ENCODE measurements at places on chromosomes 16 and 17. TPM values are rescaled to one million over a fixed set of nuclear protein-coding genes. Genes with fewer than 3 reads are reported as not detected.

DNA sequence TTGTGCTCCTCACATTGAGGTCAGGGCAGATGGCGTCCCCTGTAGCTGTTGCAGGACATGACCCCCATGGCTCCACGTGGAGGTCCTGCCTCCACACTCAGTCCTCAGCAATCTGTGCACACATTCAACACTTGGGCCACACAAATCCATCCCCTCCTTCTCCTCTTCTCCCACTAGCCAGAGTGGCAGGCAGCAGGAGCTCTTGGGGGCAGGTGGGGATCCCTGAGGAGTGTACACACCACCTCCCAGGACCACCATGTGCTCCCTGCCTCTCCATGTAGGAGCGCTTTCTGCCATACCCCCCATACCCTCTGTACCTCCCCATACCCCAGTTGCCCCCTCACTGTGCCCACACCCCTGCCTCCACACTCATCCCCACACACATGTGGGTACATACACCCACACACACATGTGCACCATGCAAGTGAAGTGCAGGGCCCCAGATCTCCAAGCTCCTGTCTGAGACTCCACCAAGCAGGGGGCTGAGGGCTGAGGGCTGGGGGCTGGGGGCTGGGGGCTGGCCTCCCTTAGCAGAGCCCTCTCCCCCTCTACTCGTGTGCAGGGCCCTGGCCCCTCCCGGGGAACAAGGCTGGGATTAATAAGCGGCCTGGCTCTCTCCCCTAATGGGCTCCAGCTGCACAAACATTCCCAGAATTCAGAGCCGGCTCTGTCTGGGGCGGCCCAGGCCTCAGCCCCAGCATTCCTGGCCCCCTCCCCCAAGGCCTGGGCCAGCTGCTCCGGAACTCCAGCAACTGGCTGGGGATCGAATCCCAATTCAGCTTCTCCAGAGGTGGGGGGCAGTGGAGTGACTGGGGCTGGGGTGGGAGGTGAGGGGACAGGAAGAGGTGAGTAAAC is 48.2 kb upstream of the MEIOC start:
- ATAC-seq, result no peak

- ATAC-seq, result no peak
Measured at GRCh38 chr16:58634265-58634802, 4.7 kb upstream of the CNOT1 start.

- peak; percentile 93 for ATAC-seq
Measured at GRCh38 chr16:14070877-14071575, at the start of gene MRTFB. Gene MRTFB, plus strand, starts transcription at chr16:14071319. Its CDS starts 69,288 bp downstream, at chr16:14140607.

Gene PLD6
- 24.5 TPM for total RNA-seq

DNA sequence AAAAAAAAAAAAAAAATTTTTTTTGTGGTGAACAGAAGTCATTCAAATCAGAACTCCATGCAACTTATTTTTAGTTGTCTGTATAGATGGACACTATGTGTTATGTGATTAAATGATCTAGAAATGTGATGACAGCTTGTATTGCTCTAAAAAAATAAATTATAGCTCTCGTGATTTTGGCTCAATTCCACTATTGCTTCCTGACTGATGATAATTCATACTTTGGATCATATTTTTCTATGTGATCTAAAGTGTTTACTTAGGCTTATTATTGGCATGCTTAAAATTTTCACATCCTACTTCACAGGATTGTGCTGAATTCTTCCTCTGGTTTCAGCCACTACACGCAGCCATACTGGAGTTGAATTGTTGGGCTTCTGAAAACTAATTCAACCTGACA is 76.8 kb downstream of the RPGRIP1L start:
- no peak for ATAC-seq

Gene CDK5R1
- 13.0 TPM for total RNA-seq

GRCh38 chr17:27818401-27819105 is 18.2 kb upstream of the NOS2 start:
- no peak for ATAC-seq

GRCh38 chr17:54941285-54941684 is 27.2 kb downstream of the COX11 start:
- no peak for ATAC-seq

Gene PIK3R5
- total RNA-seq, result 78.6 TPM

Gene NPIPA7
- 5.3 TPM for total RNA-seq

- ATAC-seq, result peak; percentile 61
Measured at GRCh38 chr17:63189082-63189481, 223.0 kb downstream of the TANC2 start.

DNA sequence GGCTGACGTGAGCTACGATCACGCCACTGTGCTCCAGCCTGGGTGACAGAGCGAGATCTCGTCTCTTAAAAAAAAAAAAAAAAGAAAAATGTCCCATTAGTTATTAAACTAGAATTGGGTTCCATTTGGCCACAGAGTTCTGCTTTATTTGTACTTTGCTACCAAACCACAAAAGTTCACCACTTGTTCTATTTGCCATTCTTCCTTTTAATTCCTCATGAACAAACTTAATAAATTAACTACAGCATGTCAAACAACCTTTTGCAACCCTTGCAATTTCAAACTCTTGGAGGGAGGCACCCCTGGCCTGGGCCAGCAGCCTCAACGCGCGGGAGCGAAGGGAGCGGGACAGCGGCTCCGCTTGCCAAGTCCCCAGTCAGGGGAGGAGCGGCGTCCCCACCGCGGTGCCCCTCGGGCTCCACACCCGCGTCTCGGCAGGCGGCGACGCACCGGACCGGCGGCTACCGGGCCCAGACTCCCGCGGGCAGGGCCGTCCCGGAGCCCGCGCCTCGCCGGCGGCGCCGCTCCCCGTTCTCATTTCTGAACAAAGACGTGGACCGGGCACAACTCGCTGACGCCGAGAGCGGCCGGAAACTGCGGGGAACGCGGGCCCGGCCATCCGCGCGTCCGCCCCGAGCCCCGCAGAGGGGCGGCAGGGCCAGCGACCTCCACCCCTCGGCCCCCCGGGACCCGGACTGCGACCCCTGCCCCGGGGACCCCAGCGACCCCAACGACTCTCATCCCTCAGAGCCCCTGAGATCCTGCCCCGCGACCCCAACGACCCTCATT is 775 bp downstream of the CYTH1 start:
- peak; percentile 9 for ATAC-seq

- peak; percentile 60 for ATAC-seq
Measured at GRCh38 chr16:84739349-84740124, 39.7 kb downstream of the USP10 start.

- ATAC-seq, result peak; percentile 68
Measured at GRCh38 chr17:78013683-78014467, 55.4 kb downstream of the TNRC6C start.

DNA sequence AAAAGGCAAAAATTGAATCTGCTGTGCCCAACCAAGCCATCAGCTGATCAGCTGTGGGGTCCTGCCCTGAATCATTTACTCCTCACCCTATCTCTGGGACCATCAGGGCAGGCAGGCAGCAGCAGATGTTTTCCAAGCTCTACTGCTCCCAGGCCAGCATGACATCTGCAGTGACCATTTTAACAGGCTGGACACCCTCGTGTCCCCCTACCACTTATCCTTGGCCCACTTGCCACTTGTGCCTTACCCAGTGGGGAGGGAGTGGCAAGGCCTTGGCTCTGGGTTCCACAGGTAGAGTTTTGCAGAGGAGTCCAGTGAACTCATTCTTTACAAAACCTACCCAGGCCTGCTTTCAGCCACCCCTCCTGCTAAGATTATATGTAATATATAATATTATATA is 12.0 kb upstream of the CA4 start:
- ATAC-seq, result no peak

- no peak for ATAC-seq
Measured at GRCh38 chr17:34596920-34597319, 17.5 kb downstream of the TMEM132E start.

Gene TUFM
- 291 TPM for total RNA-seq

All from activated T-helper 17 cell treated with anti-CD3 and anti-CD28 coated beads, Interleukin-2, amount 50 U/mL, for 72 hours (primary cell).